ENCODE measurements at places on chromosomes 3 and 15. TPM values are rescaled to one million over a fixed set of nuclear protein-coding genes. Genes with fewer than 3 reads are reported as not detected.
A peak's percentile ranks its signal among the peaks of the same experiment; 100 is the strongest.

GRCh38 chr3:5498981-5499380, 311.5 kb downstream of the EDEM1 start:
- DNase-seq = no peak

DNA sequence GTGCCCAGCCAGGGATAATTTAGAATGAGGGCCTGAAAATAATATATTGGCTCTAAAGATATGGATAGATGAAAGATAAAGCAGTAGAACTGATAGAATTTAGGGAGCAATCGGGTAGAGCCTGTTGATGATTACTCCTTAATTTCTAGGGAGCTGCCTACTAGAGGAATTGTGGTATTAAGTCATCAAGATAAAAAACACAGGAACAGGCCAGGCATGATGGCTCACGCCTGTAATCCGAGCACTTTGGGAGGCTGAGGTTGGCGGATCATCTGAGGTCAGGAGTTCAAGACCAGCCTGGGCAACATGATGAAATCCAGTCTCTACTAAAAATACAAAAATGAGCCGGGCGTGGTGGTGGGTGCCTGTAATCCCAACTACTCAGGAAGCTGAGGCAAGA, 130.4 kb downstream of the PCCB start:
- DNase-seq = no peak

DNA sequence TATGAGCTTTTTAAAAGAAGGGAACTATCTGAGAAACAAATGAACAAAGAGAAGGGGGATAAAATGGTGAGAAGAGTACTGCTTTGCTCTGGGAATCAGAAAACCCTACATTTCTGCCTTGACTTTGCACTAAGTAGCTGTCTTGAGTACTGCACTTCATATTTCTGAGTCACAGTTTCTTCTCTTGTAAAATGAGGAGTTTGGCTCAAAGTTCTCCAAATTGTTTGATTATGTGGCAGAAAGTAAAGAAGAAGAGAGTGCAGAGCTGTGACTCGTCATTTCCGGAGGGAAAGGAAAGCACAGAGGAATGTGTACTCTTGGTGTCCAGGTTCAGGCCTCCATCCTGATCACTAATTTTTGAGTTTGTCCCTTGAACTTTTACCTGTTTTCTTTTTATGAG, 54.7 kb downstream of the TP63 start:
- DNase-seq = no peak

DNA sequence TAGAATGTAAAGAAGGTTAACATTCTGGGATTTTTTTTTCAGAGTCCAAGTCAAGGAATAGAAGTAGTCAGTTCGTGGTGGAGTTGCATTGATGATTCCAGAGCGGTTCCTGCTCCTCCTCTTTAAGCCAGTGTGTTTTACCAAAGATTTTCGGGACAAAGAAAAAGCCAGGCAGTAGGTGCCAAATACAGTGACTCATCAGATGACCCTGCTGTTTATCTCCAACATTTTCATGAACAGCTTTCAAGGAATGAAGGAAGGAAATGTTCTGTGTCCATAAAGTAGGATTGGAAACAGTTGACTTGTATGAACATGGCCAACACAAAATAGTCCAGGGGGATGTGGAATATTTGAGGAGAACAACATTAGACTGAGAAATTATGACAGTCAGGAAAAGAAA, 142.4 kb upstream of the TMC3 start:
- DNase-seq = no peak

GRCh38 chr15:74775894-74776293, 6.0 kb upstream of the CSK start:
- no peak for DNase-seq

- no peak for DNase-seq
Measured at GRCh38 chr3:31294430-31295149, 238.1 kb upstream of the STT3B start.

PIF1 gene
- 20.9 TPM for total RNA-seq

FBXO45 gene
- total RNA-seq = 25.9 TPM

DNA sequence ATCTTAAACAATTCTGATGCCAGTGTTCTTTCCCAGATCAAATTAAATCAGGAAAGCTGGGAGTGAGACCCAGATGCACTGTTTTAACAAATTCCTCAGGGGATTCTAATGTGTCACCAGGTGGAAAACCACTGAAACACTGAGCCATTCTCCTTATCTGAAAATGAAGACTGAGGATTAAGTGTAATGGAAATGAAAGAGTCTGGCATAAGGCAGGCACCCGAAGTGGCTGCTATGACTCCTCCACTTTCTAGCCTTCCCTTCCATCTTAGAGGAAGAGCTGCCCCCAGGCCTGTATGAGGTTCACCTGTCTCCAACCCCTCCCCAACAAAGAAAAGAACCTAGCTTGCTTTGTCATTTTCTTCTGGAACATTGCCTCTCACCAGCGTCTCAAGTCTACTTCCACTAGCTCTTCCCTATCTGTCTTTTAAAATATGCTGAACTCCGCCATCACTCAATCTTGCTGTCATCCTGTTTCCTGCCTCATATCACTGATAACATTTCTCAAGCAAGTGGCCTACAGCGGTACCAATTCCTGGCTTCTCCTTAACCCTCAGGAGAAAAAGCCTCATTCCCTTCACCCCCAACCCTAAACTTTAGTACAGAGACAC, 13.7 kb upstream of the ABHD2 start:
- no peak for DNase-seq

- DNase-seq = no peak
Measured at GRCh38 chr3:37753428-37753827, 108.3 kb upstream of the CTDSPL start.

SERPINI2 gene
- total RNA-seq = not detected

B3GNT5 gene
- total RNA-seq = 25.0 TPM

- DNase-seq = no peak
Measured at GRCh38 chr3:48013288-48013980, 2.8 kb downstream of the MAP4 start.

GRCh38 chr3:161586556-161587235, 90.1 kb downstream of the OTOL1 start:
- DNase-seq = no peak

- no peak for DNase-seq
Measured at GRCh38 chr3:16885593-16886302, 993 bp downstream of the PLCL2 start.

DNA sequence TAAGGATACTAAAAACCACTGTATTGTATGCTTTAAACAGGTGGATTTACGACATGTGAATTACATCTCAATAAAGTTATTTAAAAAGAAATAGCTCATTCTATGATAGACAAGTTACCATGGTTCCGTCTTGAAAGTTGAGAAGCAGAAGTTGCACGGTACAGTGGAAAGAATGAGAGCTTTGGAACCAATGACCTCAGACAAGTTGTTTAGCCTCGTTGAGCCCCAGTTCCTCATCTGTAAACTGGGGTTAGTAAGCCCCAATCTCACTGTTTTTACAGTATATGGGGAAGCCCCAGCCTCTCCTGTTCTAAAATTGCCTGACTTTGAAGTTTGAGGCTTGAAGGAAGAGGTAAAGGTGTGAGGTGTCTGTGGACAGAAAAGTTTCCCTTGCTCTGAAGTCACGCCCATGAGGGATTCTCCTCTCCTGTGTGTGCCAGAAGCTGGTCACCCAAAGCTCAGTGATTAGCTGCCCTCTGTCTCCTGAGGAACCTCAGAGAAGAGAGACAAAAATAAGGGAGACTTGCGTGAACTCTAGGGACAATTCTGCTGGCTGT, 10.0 kb downstream of the CRYGS start:
- peak; percentile 85 for DNase-seq

GRCh38 chr3:159451482-159451881, 537.2 kb upstream of the IL12A start:
- no peak for DNase-seq

DNA sequence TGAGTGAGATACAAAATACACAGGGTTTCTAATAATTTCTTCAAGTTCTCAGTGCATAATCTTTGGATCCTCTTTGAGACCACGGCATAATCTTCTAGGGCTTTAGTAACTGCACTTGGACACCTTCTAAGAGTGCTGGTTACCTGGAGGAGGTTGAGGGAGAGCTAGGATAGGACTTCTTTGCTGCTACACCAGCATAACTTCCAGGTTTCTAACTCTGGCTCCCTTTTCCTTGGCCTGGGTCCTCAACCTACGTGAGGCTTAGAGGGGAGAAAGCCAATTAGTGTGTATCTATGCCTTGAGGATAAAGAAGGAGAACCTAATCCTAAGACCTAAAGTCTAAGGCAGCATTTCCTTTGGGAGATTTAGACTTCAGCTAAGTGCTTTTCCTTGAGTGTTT, 184.8 kb downstream of the LSAMP start:
- no peak for DNase-seq

ITIH1 gene
- total RNA-seq = not detected

DNA sequence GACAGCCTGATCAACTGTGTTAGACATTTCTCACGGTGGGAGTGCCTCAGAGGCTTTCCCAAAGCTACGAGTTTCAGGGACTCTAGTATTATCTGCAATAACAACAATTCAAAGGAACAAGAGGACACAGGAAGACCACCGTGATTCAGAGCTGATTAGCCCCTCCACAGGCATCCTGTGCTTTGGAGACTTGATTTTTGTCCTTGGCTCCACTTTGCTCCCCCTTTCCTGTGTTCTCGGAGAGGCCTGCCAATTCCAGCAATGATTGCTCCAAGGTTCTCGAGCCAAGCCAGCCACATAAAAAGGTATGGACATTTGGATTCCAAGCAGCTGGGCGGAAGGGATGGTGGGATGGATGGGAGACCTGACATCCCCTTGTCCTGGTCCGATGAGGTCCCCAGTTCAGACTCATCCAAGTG, 14.3 kb downstream of the EHD4 start:
- no peak for DNase-seq

- no peak for DNase-seq
Measured at GRCh38 chr3:13282358-13282985, 137.7 kb downstream of the NUP210 start.

DNA sequence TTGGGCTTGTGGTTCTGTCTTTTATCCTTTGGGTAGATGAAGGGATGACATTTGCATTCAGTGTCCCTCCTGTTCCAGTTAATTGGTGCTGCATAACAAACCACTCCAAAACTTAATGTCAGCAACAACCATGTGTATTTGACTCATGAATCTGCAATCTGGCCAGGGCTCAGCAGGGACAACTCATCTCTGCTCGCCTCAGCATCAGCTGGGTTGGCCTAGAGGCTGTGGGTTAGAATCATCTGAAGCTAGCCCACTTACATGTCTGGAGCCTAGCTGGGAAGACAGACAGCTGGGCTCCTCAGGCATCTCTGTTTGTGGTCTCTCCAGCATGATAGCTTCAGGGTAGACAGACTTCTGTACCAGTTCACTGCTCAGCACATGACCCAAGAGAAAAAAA, 92.0 kb downstream of the TMEM108 start:
- DNase-seq = no peak

Data from activated CD4-positive, alpha-beta T cell treated with anti-CD3 and anti-CD28 coated beads, Interleukin-2, amount 10 ng/mL, durations not matched to agents 24 days and 14 days (primary cell).